ENCODE measurements at places on chromosomes 7 and 10.

- DNase-seq, result no peak
These were observed 9.8 kb upstream of the CYP2C18 start for GRCh38 chr10:94673614-94674321.

- no peak for DNase-seq
These were observed 186.3 kb downstream of the IPMK start for GRCh38 chr10:58081353-58081752.

DNA sequence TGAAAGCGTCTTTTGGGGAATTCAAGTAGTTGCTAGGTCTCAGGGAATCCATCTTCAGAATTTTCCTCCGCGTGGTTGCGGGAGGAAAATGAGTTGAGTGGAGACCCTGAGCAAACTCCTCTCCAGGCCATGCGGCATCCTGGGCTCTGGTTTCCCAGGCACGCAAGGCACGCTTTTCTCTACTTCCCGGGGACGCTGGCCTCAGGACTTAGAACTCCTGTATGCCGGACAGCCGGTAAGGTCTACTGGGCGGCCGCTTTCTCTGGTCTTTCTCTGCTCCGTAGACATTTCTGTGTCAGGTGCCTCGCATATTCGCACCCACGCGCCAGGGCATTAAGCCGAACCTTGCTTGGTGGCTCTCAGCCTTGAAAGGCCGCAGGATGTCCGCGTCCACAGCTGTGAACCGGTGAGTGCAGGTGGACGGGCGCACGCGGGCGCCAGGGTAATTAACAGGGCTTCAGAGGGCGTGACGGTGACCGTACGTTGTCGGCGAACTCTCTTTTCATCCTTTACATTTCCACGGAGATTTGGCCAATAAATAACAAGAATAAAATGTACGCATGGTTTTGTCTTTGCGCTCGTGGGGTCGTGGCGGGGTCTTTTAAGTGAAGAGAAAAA, 992 bp upstream of the RBM20 start:
- DNase-seq, result no peak

DNA sequence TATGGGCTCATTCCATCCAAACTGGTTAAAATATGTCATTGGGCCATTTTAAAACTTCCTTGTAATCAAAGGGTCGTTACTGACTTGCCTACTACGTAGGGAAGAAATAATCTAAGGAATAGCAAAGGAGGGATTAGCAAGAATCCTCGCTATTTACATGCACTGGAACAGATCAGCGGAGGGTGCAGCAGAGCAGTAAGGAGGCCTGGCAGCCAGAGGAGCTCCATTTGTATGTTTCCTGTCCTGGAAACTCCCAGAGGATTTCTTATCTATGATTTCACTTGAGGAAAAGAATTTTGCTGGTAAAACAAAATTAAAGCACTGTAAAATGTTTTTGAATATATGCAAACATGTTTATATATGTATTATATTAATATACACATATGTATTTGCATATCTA, 107.3 kb downstream of the TPK1 start:
- no peak for DNase-seq

GRCh38 chr10:60351191-60351853, 38.4 kb downstream of the ANK3 start:
- DNase-seq, result no peak

DNA sequence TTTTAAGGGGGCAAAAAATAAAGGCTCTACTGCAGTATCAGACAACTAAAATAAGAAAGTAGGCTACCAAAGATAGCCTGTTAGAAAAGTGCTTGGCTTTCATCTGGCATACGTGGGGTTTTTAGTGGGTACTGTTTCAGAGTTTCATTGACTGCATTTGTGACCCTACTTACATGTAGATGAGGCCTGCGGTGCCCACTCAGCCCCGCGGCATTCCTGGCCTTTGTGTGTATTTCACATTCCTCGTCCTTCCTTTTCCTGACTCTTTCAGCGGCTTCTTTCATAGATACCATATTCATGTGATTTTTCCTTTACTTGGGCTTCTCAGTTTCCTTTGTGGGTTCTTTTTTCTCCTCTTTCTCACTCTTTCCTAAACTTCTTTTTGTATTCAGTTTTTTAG, 50.7 kb downstream of the UBE3C start:
- DNase-seq, result no peak

GRCh38 chr7:81014266-81014665, 95.4 kb upstream of the SEMA3C start:
- DNase-seq, result no peak

All from stimulated activated CD8-positive, alpha-beta memory T cell treated with anti-CD3 and anti-CD28 coated beads, Interleukin-2, amount 100 ng/mL, for 1 hour (primary cell).